Vagina (tissue), 2 donors: ENCODE measurements at places on chromosomes 6 and 20.

DNA sequence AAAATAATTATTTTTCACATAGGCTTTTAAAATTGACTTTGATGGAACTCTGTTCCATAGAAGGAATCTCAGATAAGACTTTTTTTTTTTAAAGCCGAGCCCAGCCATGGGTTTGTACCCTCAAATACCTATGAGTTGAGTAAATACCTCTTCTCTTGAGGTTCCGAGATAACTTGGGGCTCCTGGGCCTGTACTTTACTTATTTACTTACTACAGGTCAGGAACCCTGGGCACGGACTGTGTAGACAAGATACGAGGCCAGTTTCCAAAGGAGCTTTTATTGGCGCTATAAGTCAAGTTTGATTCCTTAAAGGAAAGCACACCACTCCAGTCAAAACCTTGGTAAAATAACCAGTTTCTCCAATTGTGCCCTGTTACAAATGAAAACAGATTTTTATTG lies 7.5 kb downstream of the AFG1L start:
- no peaks in the 10 kb centered on the region for H3K36me3 ChIP-seq
- H3K27ac ChIP-seq: no peak overlapping the region
- H3K4me1 ChIP-seq: no peaks in the 10 kb centered on the region

GRCh38 chr6:41054511-41054910 lies 1.5 kb downstream of the APOBEC2 start:
- no peaks in the 10 kb centered on the region for H3K4me1 ChIP-seq
- H3K4me3 ChIP-seq: no peak overlapping the region
- no peaks in the 10 kb centered on the region for H3K27me3 ChIP-seq
- no peaks in the 10 kb centered on the region for H3K36me3 ChIP-seq
- DNase-seq: no peak

DNA sequence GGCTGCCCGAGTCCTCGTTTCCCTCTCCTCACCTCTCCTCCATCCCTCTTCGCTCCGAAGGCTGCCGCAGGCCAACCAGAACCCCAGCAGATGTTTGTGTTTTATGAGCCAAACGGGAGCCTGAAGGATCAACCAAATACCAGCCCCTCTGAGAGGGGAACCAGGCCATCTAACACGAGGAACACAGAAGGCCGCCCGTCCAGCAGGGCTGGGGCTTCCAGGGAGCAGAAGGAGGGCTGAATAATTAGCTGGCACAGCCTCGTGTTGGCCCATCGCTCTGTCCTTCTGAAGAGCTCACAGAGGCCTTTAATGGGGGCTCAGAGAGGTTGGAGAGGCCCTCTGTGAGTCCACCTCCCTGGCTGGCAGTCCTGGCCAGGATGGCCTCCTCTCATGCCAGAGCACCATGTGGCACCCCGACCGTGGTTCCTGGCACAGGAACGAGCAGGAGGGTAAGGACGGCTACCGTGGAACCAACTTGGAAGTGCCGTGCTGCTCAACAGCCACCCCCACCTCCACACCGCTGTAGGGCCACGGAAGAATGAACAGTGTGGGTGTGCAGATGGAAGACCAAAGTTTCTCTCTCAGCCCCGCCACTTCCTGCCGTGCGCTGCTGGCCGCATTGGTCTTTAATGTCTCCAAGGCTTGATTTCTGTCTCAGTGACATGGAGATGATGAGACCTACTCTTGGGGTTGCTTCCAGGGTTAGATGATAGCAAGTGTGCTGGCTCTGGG lies 155.2 kb downstream of the SCML4 start:
- H3K27me3 ChIP-seq: no peaks in the 10 kb centered on the region
- DNase-seq: no peak
- H3K4me3 ChIP-seq: no peak overlapping the region
- H3K27ac ChIP-seq: no peak overlapping the region
- no peaks in the 10 kb centered on the region for H3K36me3 ChIP-seq
- peaks cover 9% of the 10 kb centered on the region for H3K4me1 ChIP-seq

DNA sequence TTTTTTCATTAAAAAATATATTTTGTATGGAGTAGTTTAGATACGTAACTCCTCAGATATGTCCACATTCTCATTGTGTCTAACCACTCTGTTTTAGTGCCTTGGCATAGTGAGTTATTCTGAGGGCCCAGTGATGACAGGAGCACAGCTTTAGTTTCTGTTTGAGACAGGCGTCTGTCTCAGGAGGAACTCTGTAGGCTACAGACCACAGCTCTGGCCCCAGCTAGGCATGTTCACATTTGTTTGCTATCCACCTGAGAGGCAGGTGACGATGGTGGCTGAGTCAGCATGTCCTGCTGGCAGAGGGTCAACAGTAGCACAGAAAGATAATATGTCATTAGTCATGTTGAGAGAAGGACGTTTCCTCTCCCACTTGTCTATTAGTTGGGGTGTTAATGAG lies 16.3 kb downstream of the LRRC1 start:
- H3K27ac ChIP-seq: no peak overlapping the region
- no peak overlapping the region for H3K4me3 ChIP-seq

DNA sequence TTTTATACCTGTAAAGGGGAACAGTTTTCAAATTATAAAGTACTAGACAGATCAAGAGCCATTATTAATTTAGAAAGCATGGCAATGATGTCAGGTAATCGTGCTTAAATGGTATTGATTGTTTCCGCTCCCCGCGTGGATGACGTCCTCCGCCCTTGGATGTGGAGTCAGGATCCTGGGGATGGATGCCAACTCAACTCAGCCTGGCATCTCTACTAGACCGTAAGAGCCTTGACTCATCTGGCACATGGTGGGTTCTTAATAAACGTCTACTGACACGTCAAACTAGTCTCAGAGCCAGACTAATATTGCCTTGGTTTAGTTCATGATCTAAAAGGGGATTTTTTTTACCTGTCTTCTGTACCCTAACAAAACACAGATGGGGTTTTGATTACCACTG lies 80.2 kb downstream of the LRFN2 start:
- H3K4me1 ChIP-seq: no peaks in the 10 kb centered on the region
- H3K27ac ChIP-seq: no peak overlapping the region
- no peaks in the 10 kb centered on the region for H3K36me3 ChIP-seq
- H3K27me3 ChIP-seq: no peaks in the 10 kb centered on the region
- no peak for DNase-seq

- peaks cover 42% of the 10 kb centered on the region for H3K4me1 ChIP-seq
- peak overlapping the region; percentile 83 for H3K27ac ChIP-seq
- no peaks in the 10 kb centered on the region for H3K36me3 ChIP-seq
- no peaks in the 10 kb centered on the region for H3K27me3 ChIP-seq
- no peak for DNase-seq
Observed at GRCh38 chr20:33664762-33665144, 2.0 kb upstream of the ACTL10 start.

GRCh38 chr20:62760471-62760855 lies 35.8 kb upstream of the MRGBP start:
- H3K36me3 ChIP-seq: no peaks in the 10 kb centered on the region
- H3K27me3 ChIP-seq: no peaks in the 10 kb centered on the region
- H3K27ac ChIP-seq: no peak overlapping the region
- no peaks in the 10 kb centered on the region for H3K4me1 ChIP-seq
- H3K4me3 ChIP-seq: no peak overlapping the region

- H3K36me3 ChIP-seq: no peaks in the 10 kb centered on the region
- H3K27me3 ChIP-seq: no peaks in the 10 kb centered on the region
- H3K4me3 ChIP-seq: peak within 1 kb of the TSS; percentile 40
- no peak for DNase-seq
- peak within 1 kb of the TSS; percentile 65 for H3K27ac ChIP-seq
- peaks cover 40% of the 10 kb centered on the region for H3K4me1 ChIP-seq
Observed at GRCh38 chr6:1311400-1312202, at the start of gene FOXQ1. TSS of gene FOXQ1 (plus strand) at chr6:1312098. CDS start at chr6:1312705, 607 bp downstream.

DNA sequence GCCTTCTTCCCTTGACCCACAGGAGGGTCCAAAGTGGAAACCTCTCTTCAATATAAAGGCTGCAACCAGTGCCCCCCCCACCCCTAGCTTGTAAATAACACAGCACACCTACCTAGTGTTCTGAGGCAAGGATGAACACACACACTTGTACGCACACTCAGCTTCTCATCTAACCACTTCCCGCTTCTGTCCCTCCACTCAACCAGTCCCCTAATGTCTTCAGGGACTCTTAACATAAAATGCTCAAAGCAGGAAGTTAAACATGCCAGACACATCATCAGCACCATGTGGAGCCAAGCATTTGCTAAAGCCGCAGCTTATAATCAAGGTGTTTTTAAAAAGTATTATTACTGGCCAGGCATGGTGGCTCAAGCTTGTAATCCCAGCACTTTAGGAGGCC lies 35.3 kb downstream of the FOXQ1 start:
- DNase-seq: no peak
- no peaks in the 10 kb centered on the region for H3K4me1 ChIP-seq
- no peak overlapping the region for H3K27ac ChIP-seq

GRCh38 chr6:124888581-124889371 lies 73.5 kb upstream of the RNF217 start:
- no peaks in the 10 kb centered on the region for H3K36me3 ChIP-seq
- H3K27me3 ChIP-seq: no peaks in the 10 kb centered on the region
- H3K27ac ChIP-seq: no peak overlapping the region
- no peak for DNase-seq
- no peak overlapping the region for H3K4me3 ChIP-seq
- no peaks in the 10 kb centered on the region for H3K4me1 ChIP-seq

DNA sequence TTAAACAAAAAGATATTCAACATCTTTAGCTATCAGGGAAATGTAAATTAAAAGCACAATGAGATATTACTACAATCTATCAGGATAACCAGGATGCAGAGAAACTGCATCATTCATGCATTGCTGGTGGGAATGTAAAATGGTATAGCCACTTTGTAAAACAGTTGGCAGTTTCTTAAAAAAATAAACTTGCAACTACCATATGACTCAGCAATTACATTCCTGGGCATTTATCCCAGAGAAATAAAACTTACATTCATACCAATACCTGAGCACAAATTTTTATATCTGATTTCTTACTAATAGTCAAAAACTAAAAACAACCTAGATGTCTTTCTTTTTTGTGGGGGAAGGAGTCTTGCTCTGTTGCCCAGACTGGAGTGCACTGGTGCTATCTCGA lies 190.3 kb upstream of the TAB2 start:
- no peaks in the 10 kb centered on the region for H3K4me1 ChIP-seq
- no peaks in the 10 kb centered on the region for H3K36me3 ChIP-seq
- H3K4me3 ChIP-seq: no peak overlapping the region
- H3K27me3 ChIP-seq: no peaks in the 10 kb centered on the region
- H3K27ac ChIP-seq: no peak overlapping the region

DNA sequence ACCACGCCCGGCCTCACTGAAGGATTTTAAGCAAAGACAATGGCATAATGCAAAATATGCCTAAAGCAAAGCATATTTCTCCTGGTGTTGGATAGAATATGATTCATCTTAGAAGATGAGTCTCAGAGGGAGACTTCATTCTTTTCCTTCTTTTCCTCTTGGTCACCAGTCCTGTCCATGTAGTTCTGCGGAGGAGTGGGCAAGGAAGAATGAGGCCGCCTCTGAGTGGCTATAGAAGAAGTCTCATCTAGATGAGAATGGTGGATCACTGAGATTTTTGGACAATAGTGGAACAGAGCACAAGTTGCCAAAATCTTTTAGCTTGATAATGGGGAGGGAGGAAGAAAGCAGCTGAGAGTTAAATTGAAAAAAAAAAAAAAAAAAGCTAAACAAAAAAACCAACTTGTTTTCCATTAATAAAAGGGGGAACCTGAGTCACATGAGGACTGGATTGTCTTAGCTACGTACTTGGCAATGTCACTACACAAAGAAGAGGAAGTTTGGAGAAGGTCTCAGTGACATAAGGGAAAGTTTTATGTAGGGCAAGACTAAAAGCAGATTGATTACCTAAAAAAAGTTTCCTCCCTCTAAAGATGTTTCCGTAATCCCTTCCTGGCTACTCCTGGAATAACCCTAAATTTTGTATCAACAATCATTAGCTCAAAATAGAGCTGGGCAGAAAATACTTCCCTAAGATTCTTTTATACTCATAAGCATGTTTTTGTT lies 6.0 kb downstream of the CD83 start:
- H3K27me3 ChIP-seq: no peaks in the 10 kb centered on the region
- H3K4me1 ChIP-seq: peaks cover 26% of the 10 kb centered on the region
- no peaks in the 10 kb centered on the region for H3K36me3 ChIP-seq
- peak overlapping the region; percentile 50 for H3K27ac ChIP-seq

DNA sequence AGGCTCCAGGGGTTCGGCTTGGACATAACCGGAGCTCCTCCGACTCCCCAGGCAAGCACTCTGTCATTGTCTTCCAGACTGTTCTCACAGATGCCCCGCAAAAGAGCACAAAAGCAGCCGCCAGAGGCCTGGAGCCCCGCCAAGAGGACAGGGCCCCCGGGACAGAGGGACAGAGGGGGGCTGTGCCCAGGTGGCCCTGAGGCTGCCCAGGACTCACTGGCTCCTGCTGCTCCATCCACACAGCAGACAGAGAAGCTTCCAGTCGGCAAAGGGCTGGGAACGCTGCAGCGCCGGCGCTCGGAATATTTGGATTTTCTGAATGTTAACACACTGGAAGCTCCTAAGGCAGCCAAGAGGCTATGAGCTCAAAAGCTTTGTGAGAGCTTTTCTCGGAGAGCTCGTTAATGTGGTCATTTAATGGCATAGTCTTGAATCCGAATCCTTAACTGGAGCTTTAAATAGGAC lies 68.0 kb upstream of the QKI start:
- peaks cover 7% of the 10 kb centered on the region for H3K4me1 ChIP-seq
- no peak overlapping the region for H3K4me3 ChIP-seq
- H3K36me3 ChIP-seq: no peaks in the 10 kb centered on the region
- no peak for DNase-seq

DNA sequence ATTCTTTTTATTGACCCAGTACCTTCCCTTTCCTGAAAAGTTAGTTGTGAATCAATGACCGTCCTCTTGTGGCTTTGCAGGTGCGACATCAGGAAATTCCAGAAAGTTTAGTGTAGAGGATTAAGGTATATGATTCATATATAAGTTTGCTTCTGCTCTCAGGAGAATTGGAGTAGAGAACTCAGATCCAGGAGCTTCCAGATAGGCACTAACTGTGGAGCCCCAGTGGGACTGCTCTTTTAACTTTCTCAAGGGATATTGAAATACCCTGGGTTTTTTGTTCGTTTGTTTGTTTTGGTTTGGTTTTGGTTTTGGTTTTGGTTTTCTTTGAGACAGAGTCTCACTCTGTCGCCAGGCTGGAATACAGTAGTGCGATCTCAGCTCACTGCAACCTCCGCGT lies 9.5 kb downstream of the TAAR2 start:
- H3K4me1 ChIP-seq: no peaks in the 10 kb centered on the region
- no peak overlapping the region for H3K4me3 ChIP-seq
- no peak for DNase-seq
- H3K27ac ChIP-seq: no peak overlapping the region

DNA sequence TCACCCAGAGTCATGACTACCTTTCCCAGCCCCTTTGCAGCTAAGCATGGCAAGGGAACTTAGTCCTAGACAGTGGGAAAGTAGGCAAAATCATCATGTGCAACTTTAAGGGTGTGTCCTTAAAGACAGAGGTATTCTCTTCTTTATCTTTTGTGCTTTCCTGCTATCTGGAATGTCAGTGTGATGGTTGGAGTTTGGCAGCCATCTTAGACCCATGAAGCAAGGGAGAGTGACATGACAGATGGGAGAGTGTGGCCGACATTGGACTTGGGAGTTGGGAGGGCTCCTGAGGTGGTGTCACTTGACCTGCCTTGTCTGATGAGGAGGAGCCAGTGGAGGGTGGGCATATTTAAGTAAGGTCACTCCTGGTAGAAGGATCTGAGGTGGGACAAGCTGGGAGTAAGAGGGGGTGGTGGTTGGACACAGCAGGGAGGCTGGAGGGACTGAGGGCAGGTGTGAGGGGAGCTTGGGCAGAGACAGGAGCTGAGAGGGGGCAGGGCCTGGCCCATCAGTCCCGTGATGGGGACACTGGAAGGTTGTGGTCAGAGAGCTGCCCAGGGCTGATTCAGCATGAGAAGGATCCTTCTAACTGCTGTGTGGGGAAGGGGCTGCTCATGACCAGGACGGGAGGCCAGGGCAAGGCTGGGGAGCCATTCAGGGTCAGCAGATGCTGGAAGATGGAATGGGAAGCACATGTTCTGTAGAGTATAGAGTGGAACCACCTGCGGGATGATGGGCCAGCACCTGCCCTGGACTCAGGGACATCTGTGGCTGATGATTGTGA lies 29.5 kb upstream of the SULF2 start:
- no peak for DNase-seq
- H3K27ac ChIP-seq: no peak overlapping the region
- H3K4me1 ChIP-seq: peaks cover 7% of the 10 kb centered on the region
- no peak overlapping the region for H3K4me3 ChIP-seq
